Spinal cord (tissue), 10 donors: ENCODE measurements at places on chromosomes 5 and 9. TPM values are rescaled to one million over a fixed set of nuclear protein-coding genes. Genes with fewer than 3 reads are reported as not detected.

GRCh38 chr5:178544166-178544834 is 45.9 kb downstream of the COL23A1 start:
- no peak for DNase-seq
- H3K4me3 ChIP-seq: no peak overlapping the region
- H3K4me1 ChIP-seq: peaks cover 28% of the 10 kb centered on the region
- no peak overlapping the region for H3K27ac ChIP-seq

- no peak overlapping the region for H3K27ac ChIP-seq
- no peak for DNase-seq
- peaks cover 75% of the 10 kb centered on the region for H3K4me1 ChIP-seq
- H3K4me3 ChIP-seq: no peak overlapping the region
Measured at GRCh38 chr5:150596313-150596712, 44.1 kb upstream of the SYNPO start.

DNA sequence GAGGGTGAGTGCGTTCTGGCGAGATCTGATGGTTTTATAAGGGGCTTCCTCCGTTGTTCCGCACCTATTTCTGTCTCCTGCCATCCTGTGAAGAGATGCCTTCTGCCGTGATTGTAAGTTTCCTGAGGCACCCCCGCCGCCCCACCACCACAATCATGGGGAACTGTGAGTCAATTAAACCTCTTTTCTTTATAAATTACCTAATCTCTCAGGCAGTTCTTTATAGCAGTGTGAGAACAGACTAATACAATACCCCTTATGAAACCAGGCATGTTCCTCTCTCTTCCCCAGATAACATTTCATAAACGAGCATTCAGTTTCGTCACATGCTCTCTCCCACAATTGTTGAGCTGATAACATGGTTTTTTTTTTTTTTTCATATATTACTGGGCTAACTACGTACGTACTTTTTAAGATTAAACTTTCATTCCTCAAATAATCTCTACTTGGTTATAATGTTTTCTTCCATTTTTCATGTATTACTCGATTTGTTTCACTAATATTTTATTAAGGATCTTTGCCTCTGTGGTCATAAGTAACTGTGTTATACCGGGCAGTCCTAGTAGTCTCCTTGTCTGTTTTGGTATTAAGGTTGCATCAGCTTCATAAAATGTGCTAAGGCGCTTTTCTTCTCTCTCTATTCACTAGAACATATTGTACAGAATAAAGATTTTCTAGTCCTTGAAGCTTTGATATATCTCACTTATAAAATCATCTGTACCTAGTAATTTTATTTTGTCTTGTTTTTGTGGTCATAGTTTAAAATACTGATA is 64.9 kb upstream of the MVB12B start:
- H3K36me3 ChIP-seq: no peaks in the 10 kb centered on the region
- H3K4me1 ChIP-seq: no peaks in the 10 kb centered on the region
- no peak for DNase-seq
- H3K27me3 ChIP-seq: peaks cover 4% of the 10 kb centered on the region

- peak overlapping the region; percentile 4 for H3K27ac ChIP-seq
- H3K4me1 ChIP-seq: peaks cover 6% of the 10 kb centered on the region
- DNase-seq: no peak
- no peaks in the 10 kb centered on the region for H3K36me3 ChIP-seq
- no peak overlapping the region for H3K4me3 ChIP-seq
- no peaks in the 10 kb centered on the region for H3K27me3 ChIP-seq
Measured at GRCh38 chr5:126998201-126998631, 32.1 kb downstream of the MARCHF3 start.

- no peak overlapping the region for H3K4me3 ChIP-seq
- H3K27me3 ChIP-seq: no peaks in the 10 kb centered on the region
- no peak overlapping the region for H3K27ac ChIP-seq
- no peak for DNase-seq
- no peaks in the 10 kb centered on the region for H3K4me1 ChIP-seq
Measured at GRCh38 chr5:17918373-17919104, 284.3 kb downstream of the TAF11L14 start.

DNA sequence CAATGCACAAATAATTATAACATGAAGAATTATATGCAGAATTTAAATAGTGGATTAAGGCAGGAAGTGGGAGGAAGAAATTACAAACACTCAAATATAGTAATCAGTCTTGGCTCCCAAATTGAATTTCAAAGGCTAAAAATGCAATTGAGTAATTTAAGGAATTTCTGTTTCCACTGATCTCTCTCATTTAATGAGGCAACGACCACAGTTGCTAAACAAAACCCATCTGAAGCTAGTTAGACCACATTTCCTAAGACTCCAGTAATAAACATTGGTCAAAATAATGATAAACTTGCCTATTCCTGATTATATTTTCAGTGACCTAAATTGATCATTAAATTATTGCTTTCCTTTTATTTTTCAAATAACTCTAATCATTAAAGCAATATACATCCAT is 174.3 kb upstream of the GRIN3A start:
- no peak overlapping the region for H3K4me3 ChIP-seq
- H3K27me3 ChIP-seq: no peaks in the 10 kb centered on the region
- no peak overlapping the region for H3K27ac ChIP-seq
- no peaks in the 10 kb centered on the region for H3K4me1 ChIP-seq

GRCh38 chr5:77958642-77959330 is 182.6 kb upstream of the TBCA start:
- H3K4me1 ChIP-seq: peaks cover 8% of the 10 kb centered on the region
- no peak overlapping the region for H3K4me3 ChIP-seq
- DNase-seq: no peak
- no peaks in the 10 kb centered on the region for H3K36me3 ChIP-seq

GRCh38 chr5:135645336-135646180 is 66.8 kb upstream of the CXCL14 start:
- no peaks in the 10 kb centered on the region for H3K27me3 ChIP-seq
- H3K27ac ChIP-seq: no peak overlapping the region
- DNase-seq: no peak
- no peaks in the 10 kb centered on the region for H3K4me1 ChIP-seq
- H3K36me3 ChIP-seq: no peaks in the 10 kb centered on the region

DNA sequence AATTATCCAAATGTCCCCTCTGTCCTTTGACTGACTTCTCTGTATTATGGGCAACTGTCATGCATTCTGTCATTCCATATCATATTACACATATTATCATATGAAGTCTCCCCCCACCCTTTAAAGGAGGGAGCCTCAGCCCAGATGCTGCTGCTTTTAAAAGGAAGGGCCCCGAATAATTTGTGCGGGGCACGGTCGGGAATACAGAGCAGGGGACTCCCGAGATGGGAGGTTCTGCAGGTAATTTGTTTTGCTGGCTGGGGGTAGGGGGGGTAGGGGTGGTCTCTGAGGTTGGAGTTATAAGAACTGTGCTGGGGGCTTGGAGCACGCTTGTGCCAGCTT is 10.1 kb upstream of the LHX2 start:
- H3K4me1 ChIP-seq: peaks cover 19% of the 10 kb centered on the region
- H3K27me3 ChIP-seq: peaks cover 93% of the 10 kb centered on the region
- H3K4me3 ChIP-seq: no peak overlapping the region
- DNase-seq: no peak

DNA sequence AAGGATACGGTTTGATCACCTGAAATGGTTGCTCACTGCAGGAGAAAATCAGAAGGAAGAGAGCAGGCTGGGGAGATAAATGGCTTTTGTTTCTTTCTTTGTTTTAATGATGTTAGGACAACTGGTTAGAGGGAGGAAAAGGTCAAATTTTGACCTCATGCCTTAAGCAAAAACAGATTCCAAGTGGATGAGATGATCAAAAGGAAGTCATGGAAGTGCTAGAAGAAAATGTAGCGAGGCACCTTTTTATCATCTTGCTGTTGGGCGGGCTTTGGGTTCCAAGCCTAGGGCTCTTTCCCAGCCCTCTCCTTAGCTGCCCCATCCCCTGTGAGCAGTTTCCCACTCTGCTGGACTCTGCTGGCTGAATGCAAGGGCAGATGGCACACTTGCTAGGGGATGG is 127.9 kb downstream of the ADAMTS2 start:
- peaks cover 24% of the 10 kb centered on the region for H3K4me1 ChIP-seq
- peaks cover 3% of the 10 kb centered on the region for H3K36me3 ChIP-seq
- H3K27ac ChIP-seq: no peak overlapping the region

- no peak overlapping the region for H3K4me3 ChIP-seq
- H3K27ac ChIP-seq: no peak overlapping the region
- no peaks in the 10 kb centered on the region for H3K27me3 ChIP-seq
- H3K4me1 ChIP-seq: no peaks in the 10 kb centered on the region
Measured at GRCh38 chr5:50898966-50899365, 232.5 kb downstream of the PARP8 start.

DNA sequence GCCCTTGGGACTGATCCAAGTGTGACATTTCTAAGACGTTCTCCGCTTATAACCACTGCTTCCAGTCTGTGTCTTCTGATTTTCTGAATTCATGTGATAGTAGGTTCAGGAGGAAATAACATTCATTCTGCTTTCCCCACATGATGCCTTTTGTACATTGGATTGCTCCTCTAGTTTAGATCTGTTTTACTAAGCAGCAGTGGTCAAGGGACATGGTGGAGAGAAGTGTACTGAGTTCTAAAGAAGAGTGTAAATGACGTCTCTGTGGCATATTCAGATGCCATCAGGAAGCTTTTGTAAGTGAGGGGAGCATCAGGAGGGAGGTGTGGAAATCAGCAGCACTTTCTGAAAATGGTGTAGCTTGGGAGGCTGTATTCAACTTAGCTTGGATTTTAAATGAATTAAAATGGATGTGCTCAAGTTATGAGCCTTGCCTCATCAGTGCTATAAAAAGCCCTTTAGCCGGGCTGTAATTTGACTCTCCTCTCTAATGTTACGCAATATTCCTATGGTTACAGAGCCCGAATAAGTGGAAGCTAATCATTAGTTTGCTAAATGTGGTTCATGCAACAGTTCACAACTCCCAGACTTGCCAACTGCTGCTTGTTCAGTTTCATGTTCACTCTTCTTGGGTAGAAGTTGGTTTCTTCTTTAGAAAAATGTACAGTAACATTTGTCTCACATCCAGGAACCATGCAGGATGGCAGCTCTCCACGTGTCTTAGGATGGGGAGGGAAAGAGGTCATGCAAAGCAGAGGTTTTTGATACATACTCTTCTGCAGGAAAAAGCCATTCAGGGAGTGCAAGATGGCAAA is 281.3 kb downstream of the ARHGAP26 start:
- no peak for DNase-seq
- peak overlapping the region; percentile 33 for H3K27ac ChIP-seq
- H3K27me3 ChIP-seq: no peaks in the 10 kb centered on the region
- H3K36me3 ChIP-seq: no peaks in the 10 kb centered on the region

- no peak overlapping the region for H3K27ac ChIP-seq
- no peaks in the 10 kb centered on the region for H3K4me1 ChIP-seq
Measured at GRCh38 chr5:32791536-32792243, 80.6 kb downstream of the NPR3 start.

GRCh38 chr9:6428940-6429889 is 16.2 kb downstream of the UHRF2 start:
- H3K27me3 ChIP-seq: no peaks in the 10 kb centered on the region
- peaks cover under 1% of the 10 kb centered on the region for H3K36me3 ChIP-seq
- no peaks in the 10 kb centered on the region for H3K4me1 ChIP-seq
- H3K4me3 ChIP-seq: no peak overlapping the region
- DNase-seq: no peak

- no peak overlapping the region for H3K4me3 ChIP-seq
- H3K4me1 ChIP-seq: no peaks in the 10 kb centered on the region
- DNase-seq: no peak
- H3K27me3 ChIP-seq: no peaks in the 10 kb centered on the region
- no peak overlapping the region for H3K27ac ChIP-seq
Measured at GRCh38 chr5:32848681-32849080, 137.6 kb downstream of the NPR3 start.

DNA sequence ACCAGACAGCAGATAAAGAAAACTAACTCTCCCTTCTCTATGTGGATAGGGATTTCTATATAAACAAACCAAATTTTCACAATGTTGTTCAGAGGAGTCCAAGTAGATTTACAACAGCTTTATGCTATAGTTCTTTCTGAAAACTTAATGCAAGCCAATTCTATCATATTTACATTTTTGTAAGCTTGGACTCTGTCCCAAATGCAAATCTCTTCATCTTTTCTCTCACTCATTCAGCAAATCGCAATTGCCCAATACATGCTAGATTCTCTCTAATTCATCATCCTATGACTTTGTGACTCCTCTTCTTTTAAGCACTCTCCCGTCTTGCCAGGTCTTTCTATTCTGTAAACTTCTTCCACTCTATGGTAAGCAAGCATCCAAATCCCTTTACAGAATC is 39.1 kb upstream of the UGT3A2 start:
- H3K4me3 ChIP-seq: no peak overlapping the region
- no peaks in the 10 kb centered on the region for H3K27me3 ChIP-seq
- H3K36me3 ChIP-seq: peaks cover 10% of the 10 kb centered on the region
- no peak for DNase-seq
- H3K27ac ChIP-seq: no peak overlapping the region

DNA sequence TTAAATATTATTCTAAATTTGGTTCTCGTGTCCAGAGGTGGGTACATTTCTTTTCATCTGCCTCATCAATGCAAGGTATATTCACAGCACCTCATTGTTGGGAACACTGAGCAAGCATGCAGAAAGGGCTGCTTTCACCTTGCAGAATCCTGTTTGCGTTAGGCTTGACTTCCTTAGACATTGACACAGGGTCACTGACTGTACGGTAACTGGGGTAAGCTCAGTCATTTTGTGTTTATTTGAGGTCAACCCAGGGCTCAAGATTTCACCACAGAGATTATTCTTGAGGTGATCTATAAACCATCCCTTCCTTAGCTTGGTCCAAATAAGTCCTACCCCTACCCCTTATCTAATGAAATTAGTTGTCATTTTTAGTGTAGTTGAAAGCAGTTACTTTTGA is 1.7 kb upstream of the PTPDC1 start:
- no peaks in the 10 kb centered on the region for H3K27me3 ChIP-seq
- H3K27ac ChIP-seq: peak overlapping the region; percentile 75
- H3K36me3 ChIP-seq: no peaks in the 10 kb centered on the region
- H3K4me3 ChIP-seq: no peak overlapping the region
- H3K4me1 ChIP-seq: peaks cover 6% of the 10 kb centered on the region

- no peak for DNase-seq
- peaks cover 5% of the 10 kb centered on the region for H3K27me3 ChIP-seq
- H3K27ac ChIP-seq: no peak overlapping the region
- H3K4me1 ChIP-seq: peaks cover 39% of the 10 kb centered on the region
- no peaks in the 10 kb centered on the region for H3K36me3 ChIP-seq
Measured at GRCh38 chr9:126055381-126055985, 271.1 kb upstream of the MVB12B start.

ADGRD2 gene
- 4.3 TPM for total RNA-seq

PFDN1 gene
- 57.0 TPM for total RNA-seq

SLC6A7 gene
- 11.3 TPM for total RNA-seq

LECT2 gene
- total RNA-seq: not detected

OR1L1 gene
- total RNA-seq: not detected
